ENCODE measurements at places on chromosomes 3 and 15. TPM values are rescaled to one million over a fixed set of nuclear protein-coding genes. Genes with fewer than 3 reads are reported as not detected.
A peak's percentile ranks its signal among the peaks of the same experiment; 100 is the strongest.

DNA sequence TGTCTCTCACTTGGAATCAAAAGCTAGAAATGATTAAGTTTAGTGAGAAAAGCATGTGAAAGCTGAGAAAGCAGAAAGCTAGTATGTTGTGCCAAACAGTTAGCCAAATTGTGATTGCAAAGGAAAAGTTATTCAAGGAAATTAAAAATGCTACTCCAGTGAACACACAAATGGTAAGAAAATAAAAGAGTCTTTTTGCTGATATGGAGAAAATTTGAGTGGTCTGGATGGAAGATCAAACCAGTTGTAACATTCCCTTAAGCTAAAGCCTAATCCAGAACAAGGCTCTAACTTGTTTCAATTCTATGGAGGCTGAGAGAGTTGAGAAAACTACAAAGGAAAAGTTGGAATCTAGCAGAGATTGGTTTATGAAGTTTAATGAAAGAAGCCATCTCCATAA lies 11.8 kb downstream of the ADGRG7 start:
- no peak for DNase-seq

GRCh38 chr3:3782457-3782856 lies 16.8 kb upstream of the LRRN1 start:
- no peak for DNase-seq

- no peak for DNase-seq
These were observed 184.3 kb downstream of the UBE2E2 start for GRCh38 chr3:23387286-23387918.

DNA sequence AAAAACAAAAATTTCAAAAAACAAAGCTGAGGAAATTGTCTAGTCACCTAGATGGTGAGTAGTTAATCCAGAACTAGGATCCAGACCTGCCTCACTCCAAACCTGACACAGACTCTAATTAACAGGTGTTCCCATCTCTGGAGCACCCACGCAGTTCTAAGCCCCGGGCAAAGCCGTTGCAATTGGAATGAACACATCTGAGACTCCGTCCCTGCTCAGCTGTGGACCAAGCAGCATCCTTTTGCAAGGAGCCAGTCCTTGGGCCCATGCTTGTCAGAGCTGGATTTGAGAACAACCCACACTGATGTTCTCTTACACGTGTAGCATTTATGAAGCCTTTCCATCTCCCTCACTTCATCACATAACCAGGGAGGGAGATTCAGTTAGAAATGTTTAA lies 54.8 kb downstream of the LMCD1 start:
- no peak for DNase-seq

DNA sequence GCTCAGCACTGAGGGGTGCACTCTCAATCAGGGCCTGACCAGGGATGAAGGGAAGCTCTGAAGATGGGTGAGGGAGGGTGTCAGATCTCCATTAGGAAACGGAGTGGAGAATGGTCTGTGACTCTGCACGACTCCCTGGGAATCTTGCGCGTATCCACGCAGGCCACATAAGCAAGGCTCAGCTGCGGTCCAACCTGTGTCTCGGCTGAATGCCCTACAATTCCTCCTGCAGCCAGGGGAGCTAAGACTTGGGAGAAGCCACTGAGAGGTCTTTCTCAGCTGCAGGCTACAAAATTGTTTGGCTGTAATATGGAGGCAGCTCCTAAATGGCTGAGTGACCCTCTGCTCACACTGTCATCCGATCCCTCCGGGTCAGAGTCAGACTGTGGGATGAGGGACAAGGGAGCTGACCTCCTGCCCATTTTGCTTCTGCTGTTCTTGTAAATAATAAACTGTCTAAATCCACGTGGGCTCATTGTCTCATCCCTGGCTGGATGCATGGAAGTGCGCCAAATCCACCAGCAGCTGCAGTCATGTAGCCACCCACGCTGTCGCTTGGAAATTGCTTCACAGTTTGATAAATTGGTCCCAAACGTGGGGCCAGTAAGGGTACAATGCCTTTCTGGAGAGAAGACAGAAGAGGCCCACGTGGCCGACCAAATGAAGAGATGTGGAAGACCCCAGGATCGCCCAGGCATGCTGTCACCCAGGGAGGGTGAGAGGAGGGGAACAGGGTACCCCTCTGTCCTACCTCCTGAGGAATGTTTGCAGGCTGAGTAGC lies 30.5 kb downstream of the ALS2CL start:
- DNase-seq: peak; percentile 69

DNA sequence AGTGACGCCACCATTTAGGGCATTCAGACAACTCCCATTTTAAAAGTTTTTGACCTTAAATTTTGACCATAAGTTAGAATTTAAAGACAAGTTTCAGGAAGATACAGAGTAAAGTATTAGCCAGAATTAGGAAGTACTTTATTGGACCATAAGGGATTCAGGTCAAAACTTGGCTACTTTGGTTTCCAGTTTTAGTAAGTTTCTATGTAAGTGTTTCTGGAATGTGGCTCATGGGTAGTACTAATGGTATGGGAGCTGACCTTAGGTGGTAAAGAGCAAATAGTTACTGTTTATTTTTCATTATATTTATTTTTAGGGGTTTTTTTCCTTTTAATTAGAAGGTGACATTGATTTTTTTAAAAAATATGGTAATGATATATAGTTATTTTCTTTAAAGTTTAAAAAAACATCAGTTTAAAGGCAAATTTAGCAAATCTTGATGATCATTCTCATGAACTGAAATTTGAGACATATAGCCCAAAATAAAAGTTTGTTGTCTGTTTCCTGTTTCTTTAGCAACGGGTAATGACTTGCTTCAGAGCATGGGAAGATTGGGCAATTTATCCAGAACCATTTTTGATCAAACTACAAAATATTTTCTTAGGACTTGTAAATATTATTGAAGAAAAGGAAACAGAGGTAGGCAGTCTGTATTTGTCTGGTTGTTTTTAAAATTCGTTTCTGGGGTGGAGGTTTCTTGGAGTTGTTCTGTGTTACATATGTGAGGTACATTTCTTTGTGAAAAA lies 34.3 kb downstream of the U2SURP start:
- no peak for DNase-seq

DNA sequence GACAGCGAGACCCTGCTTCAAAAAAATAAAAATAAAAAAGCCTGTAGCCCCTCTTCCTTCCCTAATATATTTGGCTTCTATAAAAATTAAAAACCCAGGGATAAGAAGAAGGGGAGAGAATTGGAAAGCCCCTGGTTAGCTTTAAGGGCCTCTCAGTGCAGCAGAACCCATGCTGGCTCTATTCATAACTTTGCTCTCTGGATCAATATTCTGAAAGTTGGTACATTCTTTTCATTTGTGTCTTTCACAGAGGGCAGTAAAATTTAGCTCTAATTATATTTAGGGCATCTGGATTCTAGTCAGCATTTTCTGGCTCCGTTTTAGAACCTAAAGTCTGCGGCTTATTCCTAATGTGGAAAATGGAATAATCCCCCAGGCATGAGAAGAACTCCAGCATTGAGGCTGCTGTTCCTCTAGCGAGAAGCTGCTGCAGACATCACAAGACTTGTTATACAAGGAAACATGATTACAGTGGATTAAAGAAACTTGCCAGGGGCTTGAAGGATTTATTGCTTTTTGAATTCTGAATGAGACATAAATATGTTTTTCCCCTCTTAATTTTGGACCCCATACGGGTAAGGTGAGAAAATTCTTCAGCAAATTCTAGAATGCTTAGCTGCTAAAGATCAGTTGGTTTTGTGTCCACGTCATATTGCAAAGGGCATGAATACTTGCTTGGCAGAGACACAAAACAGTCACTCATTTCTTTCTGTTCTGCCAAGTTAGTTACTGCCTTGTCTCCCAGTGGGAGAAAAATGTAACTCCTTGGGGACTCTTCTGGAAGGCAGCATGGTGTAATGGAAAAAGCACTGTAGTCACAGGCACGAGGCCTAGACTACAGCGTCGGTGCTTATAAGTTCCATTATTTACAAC lies 177.7 kb downstream of the VGLL4 start:
- DNase-seq: no peak

DNA sequence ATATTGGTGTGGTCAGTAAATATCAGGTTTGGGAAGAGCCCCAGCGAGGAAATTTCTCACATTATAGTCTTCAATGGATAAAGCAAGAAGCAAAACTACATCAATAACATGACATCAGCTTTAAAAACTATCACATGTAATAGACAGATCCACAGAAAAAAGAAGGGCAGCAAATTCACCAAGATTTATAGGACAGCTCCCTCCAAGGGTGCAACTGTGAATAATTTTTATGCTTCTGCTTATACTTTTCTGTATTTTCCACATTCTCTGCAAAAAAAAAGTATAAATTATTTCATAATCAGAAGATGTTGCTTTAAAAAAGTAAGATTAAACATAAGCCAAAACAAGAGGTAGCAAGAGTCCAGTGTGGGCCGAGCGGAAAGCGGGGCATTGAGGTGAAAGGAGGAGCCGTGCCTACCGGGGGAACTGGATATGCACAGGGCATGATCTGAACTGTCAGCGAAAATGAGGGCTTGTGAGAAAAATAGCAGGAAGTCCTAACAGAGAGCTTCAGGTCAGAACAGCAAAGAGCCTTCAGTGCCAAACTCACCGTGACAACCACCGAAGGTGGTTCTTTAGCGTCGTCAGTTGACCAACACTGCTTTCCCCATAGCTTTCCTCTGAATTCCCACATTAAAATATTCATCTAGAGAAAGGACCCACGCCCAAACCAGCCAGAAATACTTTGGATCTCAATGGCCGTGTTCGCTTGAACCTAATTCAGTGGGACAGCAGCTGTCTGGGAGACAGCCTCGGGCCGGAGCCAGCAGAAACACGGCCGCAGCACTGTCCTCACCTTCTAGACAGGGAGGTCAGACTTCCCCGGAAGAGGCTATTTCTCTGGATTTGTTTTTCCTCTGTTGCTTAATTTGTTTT lies 59.8 kb downstream of the FAM174B start:
- no peak for DNase-seq

DNA sequence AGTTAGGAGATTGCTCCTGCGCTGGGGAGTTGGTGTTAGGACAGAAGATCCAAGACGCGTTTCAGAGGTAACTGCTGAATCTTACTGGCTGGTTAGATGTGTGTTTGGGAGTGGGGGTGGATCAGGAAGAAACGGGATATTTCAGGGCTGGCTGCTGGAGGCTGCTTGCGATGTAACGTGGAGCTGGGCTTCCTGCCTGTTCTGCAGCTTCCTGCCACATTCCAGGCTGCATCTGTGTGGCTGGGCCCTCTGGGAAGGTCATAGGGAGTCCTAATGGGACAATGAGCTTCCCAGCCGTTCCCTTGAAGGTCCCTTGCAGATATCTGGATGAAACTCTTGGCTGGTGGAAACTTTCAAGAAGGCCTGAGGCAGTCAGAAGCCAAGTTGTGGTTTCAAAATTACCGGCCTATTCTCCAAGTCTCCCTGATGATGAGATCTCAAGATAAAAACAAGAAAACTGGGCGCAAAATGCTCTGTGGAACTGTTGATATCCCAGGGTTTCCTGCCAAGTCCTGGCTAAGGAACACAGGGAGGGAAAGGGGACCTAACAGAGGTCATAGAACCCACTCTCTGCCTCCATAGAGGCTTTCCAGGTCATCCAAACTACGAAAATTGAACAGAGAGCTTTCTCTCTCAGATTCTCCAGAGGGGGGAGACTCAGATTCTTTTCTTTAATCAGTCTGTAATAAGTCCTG lies 67.0 kb downstream of the NOX5 start:
- peak; percentile 76 for DNase-seq

Gene CCDC191
- total RNA-seq: 1.3 TPM

- no peak for DNase-seq
These were observed 15.2 kb upstream of the KLHL40 start for GRCh38 chr3:42670051-42670576.

DNA sequence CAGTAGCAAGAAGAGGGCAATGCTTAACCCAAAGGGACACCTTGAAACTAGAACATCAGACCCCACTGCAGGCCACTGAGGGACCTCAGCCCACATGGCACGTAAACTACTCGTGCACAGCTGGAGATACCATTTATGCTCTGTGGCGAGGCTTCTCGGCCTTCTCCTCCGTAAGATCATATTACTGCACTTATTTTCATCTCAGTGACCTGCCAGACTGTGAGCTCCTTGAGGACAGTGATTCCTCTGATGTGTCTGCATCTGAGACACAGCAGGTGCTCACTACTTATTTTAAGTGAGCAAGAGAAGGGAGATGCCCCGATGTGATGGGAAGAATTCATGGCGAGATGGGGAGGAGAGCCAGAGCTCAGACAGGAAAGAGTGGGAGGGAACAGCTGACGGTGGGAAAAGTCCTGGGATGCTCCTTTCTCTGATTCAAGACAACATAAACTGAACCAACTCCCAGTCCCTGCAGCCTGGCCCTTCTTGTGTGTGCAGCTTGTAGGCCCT lies 137.6 kb downstream of the RPLP1 start:
- no peak for DNase-seq

- DNase-seq: peak; percentile 61
These were observed 40.2 kb downstream of the IDH2 start for GRCh38 chr15:90062023-90062442.

- no peak for DNase-seq
These were observed 131.2 kb downstream of the RAP2B start for GRCh38 chr3:153293265-153293664.

- DNase-seq: no peak
These were observed 27.6 kb downstream of the RUBCN start for GRCh38 chr3:197709135-197709534.

DNA sequence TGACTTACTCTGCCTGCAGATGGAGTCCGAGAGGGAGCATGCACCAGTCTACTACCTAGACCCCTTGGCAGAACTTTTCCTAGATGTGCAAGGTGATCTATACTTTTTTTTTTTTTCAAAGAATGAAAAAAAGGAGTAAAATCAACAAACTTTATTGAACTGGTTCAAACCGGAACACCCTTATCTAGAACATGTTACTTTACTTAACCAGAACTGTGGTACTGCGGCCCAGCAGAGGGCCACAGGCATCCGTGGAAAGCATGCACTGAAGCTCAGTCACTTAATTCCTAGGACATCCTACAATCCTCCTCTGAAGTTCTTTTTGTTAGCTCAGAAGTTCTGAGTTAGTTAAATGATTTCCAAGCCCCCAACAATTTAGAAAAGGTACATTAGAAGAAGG lies 21.6 kb downstream of the CHAC1 start:
- no peak for DNase-seq

Gene GABRA5
- total RNA-seq: 1.6 TPM

- DNase-seq: peak; percentile 78
These were observed 50.0 kb upstream of the NMD3 start for GRCh38 chr3:161171113-161171512.

Gene PLOD2
- total RNA-seq: 35.7 TPM

Gene EFL1
- total RNA-seq: 11.7 TPM

DNA sequence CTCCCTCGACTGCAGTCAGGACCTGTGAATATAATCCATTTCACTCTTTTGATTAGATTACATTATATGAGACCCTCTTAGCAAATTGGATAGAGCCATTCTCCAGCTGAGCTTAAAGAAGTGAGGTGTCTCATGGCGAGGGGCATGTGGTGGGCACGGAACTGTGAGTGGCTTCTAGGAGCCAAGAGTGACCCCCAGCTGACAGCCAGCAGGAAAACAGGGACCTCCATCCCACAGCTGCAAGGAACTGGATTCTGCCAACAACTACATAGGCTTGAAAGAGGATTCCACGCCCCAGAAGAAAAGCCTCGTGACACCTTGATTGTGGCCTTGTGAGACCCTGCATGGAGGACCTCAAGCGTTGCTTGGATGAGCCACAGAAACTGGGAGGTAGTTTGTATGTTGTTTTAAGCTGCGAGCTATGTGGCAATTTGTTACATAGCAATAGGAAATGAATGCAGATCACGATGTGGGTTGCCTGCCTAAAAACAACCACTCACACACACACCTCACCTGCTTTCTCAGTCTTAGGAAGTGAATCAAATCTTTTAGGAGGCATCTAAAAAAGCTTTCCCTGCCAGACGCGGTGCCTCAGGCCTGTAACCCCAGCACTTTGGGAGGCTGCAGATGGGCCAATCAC lies 84.2 kb upstream of the BHLHE40 start:
- no peak for DNase-seq

Gene GALNT15
- 26.5 TPM for total RNA-seq

Data from left cardiac atrium (tissue), 4 donors.